HCT116 (cell line): ENCODE measurements at places on chromosomes 1 and 21. TPM values are rescaled to one million over a fixed set of nuclear protein-coding genes. Genes with fewer than 3 reads are reported as not detected.
A peak's percentile ranks its signal among the peaks of the same experiment; 100 is the strongest.

CYP4A11 gene
- total RNA-seq: not detected

C21orf58 gene
- 10.8 TPM for total RNA-seq

MX2 gene
- total RNA-seq: 0.22 TPM

KLHDC9 gene
- 1.4 TPM for total RNA-seq

CLCA4 gene
- total RNA-seq: not detected

PODN gene
- 0.22 TPM for total RNA-seq

SPRR1A gene
- total RNA-seq: not detected

AGO3 gene
- 26.9 TPM for total RNA-seq

HORMAD1 gene
- total RNA-seq: not detected

FLG gene
- 0.02 TPM for total RNA-seq

KRTAP11-1 gene
- not detected for total RNA-seq

RGSL1 gene
- not detected for total RNA-seq

DNA sequence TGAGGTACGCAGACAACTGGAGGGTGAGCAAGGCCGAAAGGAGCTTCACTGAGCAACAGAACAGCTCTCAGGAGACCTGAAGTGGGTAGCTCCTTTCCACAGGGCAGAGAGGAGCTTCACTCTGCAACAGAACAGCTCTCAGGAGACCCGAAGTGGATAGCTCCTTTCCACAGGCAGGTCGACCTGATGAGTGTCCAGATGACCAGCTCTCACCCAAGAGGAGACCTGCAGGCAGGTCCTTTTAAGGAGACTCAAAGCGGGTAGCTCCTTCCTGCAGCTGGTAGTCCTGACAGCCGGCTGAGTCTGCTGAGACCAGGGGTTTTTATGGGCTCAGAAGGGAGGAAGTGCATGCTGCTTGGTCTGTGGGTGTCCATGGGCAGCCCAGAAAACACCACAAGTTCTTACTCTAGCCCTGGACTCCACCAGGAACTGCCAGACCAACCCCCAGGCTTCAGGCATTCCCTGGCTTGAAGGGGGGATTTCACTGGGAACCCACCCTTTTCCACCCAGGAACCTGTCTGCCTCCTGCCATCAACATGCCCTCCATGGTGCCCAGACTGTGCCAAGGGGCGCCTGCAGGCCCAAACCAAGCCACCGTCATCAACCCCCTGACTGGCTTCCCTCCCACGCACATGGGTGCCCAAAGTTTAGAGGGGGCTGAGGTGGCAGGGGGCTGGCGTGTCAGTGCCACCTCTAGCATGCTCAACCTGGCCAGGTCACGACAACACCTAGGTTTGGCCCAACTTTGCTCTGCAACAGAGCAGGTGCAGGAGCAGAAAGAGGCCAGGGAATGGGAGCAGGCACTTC, 43.6 kb downstream of the ZBTB8OS start:
- H3K4me1 ChIP-seq: peaks cover 4% of the 10 kb centered on the region
- H3K27ac ChIP-seq: no peak overlapping the region

DNA sequence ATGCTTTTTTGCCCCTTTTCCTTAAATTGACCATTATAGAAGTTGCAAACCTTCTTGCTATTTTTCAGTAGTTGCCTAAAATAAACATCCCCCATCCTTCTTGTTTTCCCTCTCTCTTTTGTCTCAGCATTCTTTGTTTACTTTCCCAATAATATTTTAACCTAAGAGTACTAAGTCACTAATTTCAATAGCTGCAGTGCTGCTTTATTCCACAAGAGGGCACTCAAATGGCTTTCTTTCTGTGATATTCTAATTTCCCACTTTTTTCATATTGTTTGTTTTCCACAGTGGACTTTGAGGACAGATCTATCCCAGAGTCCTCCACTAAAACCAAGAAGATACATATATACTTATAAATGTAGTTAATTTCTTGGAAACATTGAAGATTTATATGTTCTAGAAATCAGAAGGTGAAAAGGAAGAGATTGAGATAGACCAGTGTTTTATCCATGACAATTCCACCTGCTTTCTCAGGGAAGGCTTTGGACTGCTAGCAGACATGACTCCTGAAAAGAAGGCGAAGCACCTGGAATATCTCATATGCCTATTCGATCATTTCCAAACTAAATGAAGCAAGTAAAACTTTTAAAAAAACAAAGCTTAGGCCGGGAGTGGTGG, 104.8 kb upstream of the GRIK1 start:
- no peak overlapping the region for H3K4me3 ChIP-seq
- H3K27ac ChIP-seq: no peak overlapping the region
- DNase-seq: no peak
- H3K4me1 ChIP-seq: no peaks in the 10 kb centered on the region
- H3K27me3 ChIP-seq: no peaks in the 10 kb centered on the region

DNA sequence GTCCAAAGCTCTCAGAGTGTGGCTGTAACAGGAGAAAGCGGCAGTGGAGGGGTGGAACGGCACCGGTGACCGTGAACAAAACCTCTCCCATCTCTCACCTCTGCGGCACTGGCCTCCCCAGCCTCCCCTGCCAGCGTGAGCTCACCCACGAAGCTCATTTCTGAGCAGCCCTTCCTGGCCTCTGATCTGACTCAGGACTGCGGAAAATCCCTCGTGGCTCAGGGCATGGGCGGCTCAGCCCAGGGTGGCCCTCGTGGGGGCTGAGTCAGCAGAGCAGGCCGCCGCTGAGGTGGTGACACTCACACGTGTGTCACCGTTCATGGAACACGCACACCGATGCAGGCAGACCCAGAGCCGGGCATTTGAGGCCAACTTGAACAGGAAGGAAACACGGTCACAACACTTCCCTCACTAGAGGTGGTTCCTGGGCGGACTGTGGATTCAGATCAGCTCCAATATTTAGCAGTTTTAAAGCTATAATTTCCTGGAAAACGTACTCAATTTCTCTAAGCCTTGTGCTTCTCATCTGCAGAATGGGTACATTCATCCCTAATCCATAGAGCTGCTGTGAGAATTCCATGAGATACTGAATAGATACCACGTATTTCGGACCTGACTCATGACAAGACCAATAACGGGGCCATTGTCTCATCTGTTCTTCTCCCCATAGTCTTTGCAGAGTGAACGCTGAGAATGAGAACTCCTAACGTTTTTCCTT, 115.0 kb upstream of the TMPRSS2 start:
- peaks cover 18% of the 10 kb centered on the region for H3K27me3 ChIP-seq
- H3K4me3 ChIP-seq: no peak overlapping the region
- DNase-seq: no peak
- no peaks in the 10 kb centered on the region for H3K36me3 ChIP-seq

DNA sequence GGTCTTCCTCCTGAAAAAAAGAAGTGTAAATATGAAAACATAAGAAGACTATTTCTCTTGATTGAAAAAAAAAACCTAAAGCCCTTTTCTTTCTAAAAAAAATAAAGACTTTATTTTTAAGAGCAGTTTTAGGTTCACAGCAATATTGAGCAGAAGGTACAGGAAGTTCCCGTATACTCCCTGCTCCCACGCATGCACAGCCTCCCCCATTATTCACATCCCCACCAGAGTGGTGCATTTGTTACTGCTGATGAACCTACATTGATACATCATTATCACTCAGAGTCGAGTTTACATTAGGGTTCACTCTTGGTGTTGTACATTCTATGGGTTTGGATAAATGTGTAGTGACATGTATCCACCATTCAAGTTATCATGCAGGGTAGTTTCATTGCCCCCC, 92.0 kb upstream of the TLR5 start:
- no peak overlapping the region for H3K27ac ChIP-seq
- no peaks in the 10 kb centered on the region for H3K27me3 ChIP-seq
- H3K36me3 ChIP-seq: no peaks in the 10 kb centered on the region
- H3K4me3 ChIP-seq: no peak overlapping the region
- H3K4me1 ChIP-seq: peaks cover 17% of the 10 kb centered on the region

GRCh38 chr21:44407493-44407892, 47.8 kb upstream of the LRRC3 start:
- H3K36me3 ChIP-seq: no peaks in the 10 kb centered on the region
- H3K27me3 ChIP-seq: no peaks in the 10 kb centered on the region
- H3K27ac ChIP-seq: no peak overlapping the region
- H3K4me3 ChIP-seq: no peak overlapping the region

DNA sequence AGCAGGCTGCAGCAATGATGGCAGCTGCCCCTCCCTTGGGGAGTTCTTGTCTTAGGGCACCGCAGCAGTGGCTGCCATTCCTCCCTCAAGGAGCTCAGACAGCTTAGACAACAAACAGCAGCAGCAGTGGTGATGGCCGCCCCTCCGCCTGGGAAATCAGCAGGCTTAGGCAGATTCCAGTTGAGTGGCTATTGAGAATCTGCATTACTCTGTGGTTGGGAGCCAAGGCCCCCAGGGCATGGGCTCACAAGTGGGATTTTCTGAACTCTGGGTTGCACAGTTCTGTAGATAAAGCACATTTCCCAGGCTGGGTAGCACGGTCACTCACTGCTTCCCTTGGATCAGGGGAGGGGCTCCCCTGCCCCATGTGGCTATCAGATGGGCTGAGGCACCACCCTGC, 1280.7 kb upstream of the TMPRSS15 start:
- no peaks in the 10 kb centered on the region for H3K4me1 ChIP-seq
- no peak for DNase-seq
- no peaks in the 10 kb centered on the region for H3K36me3 ChIP-seq
- H3K4me3 ChIP-seq: no peak overlapping the region
- H3K27ac ChIP-seq: no peak overlapping the region
- no peaks in the 10 kb centered on the region for H3K27me3 ChIP-seq

DNA sequence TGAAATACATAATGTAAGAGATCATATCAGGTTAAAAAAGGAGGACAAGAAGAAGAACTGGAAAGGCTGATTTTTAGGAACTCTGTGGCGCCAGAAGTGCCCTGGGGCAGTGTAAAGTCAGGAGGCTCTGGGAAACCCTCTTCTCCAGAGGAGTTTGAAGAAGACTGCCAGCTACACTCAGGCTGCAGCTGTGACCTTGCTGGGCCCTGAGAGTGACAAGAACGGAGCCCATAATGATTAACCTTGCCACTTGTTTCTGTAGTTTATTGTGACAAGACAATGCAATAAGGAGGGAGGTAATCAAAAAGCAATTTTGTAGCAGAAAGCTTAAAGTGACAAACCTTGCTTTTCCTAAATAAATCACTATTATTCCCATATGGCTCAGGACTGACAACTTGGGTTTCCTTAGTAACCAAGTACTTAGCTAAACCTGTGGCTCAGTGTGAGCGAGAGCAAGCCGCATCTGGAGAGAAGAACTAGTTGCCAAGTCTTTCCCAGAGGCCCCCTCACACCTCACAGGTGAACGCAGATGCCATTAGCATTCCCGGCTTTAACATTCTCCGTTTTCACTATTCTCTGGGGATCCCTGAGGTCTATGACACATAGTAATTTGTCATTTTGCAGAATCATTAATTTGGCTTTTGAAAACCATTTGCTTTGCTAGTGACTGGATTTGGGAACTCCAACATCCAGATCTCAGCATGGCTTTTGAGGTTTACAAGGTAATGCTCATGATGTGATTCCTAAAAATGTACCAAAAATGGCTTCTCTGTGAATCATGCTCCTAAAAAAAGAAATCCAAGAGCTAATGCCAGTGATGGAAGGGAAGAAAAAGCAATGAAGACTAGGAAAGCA, 115.9 kb downstream of the OMA1 start:
- H3K27me3 ChIP-seq: peaks cover 20% of the 10 kb centered on the region; the same call in 1 of the 2 replicates
- no peaks in the 10 kb centered on the region for H3K4me1 ChIP-seq
- H3K4me3 ChIP-seq: no peak overlapping the region

DNA sequence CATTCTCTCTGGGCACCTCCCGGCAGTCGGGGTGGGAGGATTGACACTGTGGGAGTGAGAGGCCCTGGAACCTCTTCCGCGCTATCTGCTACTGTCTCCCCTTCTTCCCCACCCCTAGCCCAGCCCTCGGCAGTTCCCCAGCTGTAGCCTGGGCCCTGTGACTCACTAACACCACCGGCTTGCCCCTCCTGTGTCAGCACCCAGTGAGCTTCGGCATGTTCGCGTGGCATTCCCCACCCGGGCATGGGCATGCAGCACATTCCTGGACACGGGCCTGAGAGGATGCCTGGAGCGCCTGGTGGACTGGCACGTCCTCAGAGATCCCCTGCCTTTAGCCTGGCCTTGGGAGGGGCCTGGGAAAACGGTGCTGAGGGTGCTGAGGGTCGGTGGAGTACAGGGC, 1.3 kb downstream of the CDK18 start:
- H3K4me3 ChIP-seq: peak overlapping the region; percentile 75
- peaks cover 30% of the 10 kb centered on the region for H3K4me1 ChIP-seq
- H3K36me3 ChIP-seq: no peaks in the 10 kb centered on the region

- peak; percentile 77 for DNase-seq
- peaks cover 29% of the 10 kb centered on the region for H3K4me1 ChIP-seq
- H3K36me3 ChIP-seq: no peaks in the 10 kb centered on the region
- no peak overlapping the region for H3K4me3 ChIP-seq
These were observed 123.5 kb downstream of the PTPN14 start for GRCh38 chr1:214427871-214428277.

DNA sequence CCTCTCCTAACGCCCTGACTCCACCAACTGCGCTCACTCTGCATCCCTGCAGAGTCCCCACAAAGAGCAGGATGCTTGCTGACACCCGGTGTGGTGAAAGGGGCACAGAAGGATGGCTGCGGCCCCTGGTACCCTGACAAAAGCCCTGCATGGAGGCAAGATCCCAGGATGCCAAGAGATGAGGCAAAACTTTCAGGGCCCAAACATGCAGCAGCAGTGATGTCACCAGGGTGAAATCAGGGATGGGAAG, 36.6 kb downstream of the SLC9A1 start:
- H3K27ac ChIP-seq: no peak overlapping the region
- no peak overlapping the region for H3K4me3 ChIP-seq

- no peak for DNase-seq
- H3K27me3 ChIP-seq: no peaks in the 10 kb centered on the region
- peaks cover 26% of the 10 kb centered on the region for H3K4me1 ChIP-seq
- peak overlapping the region; percentile 68 for H3K27ac ChIP-seq
- no peaks in the 10 kb centered on the region for H3K36me3 ChIP-seq
These were observed 39.6 kb upstream of the CDC42BPA start for GRCh38 chr1:227357927-227358302.

- H3K4me3 ChIP-seq: no peak overlapping the region
- H3K27ac ChIP-seq: peak overlapping the region; percentile 50
- no peak for DNase-seq
- no peaks in the 10 kb centered on the region for H3K36me3 ChIP-seq
These were observed 19.1 kb upstream of the EDN2 start for GRCh38 chr1:41503538-41504113.

DNA sequence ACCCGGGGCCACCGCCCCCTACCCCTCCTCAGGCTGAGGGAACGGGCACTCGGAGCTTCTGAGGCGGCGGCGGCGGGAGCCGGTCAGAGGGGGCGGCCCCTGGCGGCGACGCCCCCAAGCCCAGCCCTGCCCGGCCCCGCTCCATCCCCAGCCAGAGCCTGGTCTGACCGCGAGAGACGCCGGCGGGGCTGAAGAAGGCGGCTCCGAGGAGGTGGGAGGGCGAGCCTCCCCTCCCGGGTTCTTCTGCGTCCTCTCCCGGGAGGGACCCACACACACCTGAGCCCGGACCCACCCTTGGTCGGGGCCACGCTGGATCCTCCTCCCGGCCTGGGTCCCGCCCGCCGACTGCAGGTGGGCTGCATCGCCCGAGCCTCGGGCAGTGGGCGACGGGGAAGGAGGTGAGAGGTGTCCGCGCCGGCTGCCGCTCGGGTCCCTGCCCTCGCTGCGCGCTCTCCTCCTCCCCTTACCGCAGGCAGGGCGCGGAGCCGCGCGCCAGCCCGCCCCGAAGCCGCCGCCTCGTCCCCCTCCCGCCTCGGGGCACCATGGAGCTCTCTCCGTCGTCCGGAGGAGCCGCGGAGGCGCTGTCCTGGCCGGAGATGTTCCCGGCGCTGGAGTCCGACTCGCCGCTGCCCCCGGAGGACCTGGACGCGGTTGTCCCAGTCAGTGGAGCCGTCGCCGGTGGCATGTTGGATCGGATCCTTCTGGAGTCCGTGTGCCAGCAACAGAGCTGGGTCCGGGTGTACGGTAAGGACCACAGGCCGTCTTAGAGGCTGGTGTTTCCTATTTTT, at the start of gene RASAL2:
Gene RASAL2, plus strand, starts transcription at position 154 of the 788 bp plus-strand sequence. Its CDS starts 389 bp downstream, at position 543.
- peaks cover 4% of the 10 kb centered on the region; the same call in 1 of the 2 replicates for H3K36me3 ChIP-seq
- DNase-seq: no peak
- H3K27me3 ChIP-seq: no peaks in the 10 kb centered on the region
- peak within 1 kb of the TSS; percentile 68 for H3K4me3 ChIP-seq
- peaks cover 12% of the 10 kb centered on the region for H3K4me1 ChIP-seq
